ENCODE measurements at places on chromosomes 16 and 17. TPM values are rescaled to one million over a fixed set of nuclear protein-coding genes. Genes with fewer than 3 reads are reported as not detected.

GRCh38 chr16:72201387-72201786 lies 29.4 kb upstream of the PMFBP1 start:
- DNase-seq, result no peak

Gene DOC2A
- total RNA-seq, result 0.77 TPM

- DNase-seq, result no peak
These were observed 246.4 kb downstream of the XYLT1 start for GRCh38 chr16:17224350-17224749.

Gene PPY
- total RNA-seq, result not detected

Gene CENPX
- 27.2 TPM for total RNA-seq

DNA sequence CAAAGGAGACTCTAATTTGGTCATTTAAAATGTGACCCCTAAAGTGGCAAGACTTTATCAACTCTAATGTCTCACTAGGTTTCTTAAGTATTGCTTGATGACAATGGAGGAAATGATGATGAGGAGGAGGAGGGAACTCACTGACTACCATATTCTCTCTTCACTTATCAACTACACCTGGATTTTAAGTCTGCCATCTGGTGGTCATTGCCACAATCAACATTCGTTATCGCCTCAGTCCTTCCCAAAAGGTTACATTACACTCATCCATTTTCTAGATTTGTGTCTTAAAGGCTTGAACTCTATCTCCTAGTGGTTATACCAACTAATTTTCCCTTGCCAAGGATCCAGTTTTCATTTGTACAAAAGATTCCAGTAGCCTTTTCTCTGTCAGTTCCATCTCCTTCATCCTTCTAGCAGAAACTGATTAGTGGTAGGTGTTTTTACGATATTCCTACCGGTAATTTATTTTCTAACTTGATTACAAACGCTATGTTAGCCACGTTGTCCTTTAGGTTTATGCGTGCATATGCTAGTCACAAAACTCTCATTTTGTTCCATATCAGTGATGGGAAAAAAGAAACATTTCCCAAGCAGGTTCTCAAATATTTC lies 114.6 kb upstream of the NOG start:
- DNase-seq, result no peak

GRCh38 chr16:66152823-66153393 lies 213.6 kb upstream of the CDH5 start:
- DNase-seq, result no peak

DNA sequence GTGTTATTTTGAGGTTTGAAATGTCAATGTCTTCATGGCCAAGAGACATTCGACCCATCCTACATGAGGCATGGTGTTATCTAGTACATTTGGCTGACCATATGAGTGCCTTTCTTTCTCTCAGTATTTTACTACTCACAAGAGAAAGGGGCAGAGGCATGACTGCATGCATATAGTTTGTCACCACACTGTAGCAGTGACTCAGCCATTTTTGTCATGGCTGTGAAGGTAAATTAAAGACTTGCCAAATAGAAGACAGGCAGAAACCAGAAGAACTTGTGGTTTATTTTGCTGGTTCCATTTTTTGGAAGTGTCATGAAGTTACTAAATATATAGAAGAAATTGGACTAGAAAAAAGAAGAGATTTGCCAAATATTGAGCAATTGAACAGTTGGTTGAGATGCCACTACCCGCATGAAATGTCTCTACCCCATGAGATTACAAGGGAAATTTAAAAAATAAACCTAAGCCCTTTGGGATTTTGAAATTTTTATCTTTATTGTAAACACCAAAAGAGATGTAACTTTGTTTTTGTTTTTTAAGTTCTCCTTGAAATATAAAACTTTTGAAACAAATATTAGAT lies 170.3 kb downstream of the CHD9 start:
- no peak for DNase-seq

Gene ABI3
- total RNA-seq, result 12.5 TPM

Gene EPOP
- 3.9 TPM for total RNA-seq

Gene KRT39
- total RNA-seq, result not detected

DNA sequence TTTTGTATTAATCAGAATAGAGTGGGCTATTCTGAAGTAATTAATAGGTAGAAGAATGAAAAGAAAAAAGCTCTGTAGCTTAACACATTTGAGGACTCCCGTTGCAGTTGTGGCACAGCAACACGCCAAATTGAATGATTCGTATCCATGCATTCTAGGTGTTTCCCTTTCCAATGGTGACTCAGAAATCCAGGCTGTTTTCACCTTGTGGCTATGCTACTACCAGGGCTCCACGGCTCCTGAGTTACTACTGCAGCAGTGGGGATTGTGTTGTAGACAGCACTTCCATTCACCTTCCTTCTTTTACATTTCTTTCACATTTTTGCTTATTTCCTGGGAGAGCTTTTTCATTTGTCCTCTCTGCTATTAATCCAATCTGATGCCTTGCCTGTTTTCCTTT lies 1616.4 kb downstream of the CDH8 start:
- DNase-seq, result no peak

- DNase-seq, result no peak
These were observed 84.8 kb downstream of the CDYL2 start for GRCh38 chr16:80719573-80719972.

DNA sequence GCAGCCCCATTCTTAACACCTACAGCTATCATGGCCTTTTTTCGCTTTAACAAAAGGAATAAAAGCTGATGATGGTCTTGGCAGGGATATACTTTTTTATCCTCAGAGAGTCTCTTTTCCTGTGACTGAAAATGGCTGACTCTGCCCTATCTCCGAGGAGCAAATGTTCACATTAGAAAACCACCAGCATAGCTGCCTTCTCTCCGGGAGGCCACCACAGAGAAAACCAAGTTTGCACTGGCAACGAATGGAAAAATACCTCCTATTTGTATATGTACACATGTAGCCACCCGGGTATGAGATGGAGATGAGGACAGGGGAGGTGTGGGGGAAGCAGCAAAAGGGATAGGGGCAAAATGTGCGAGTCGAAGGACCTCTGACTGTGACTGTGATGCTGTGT lies 88.2 kb downstream of the STX8 start:
- no peak for DNase-seq

Gene DNAI2
- total RNA-seq, result not detected

Gene SLC2A4
- total RNA-seq, result 87.6 TPM

DNA sequence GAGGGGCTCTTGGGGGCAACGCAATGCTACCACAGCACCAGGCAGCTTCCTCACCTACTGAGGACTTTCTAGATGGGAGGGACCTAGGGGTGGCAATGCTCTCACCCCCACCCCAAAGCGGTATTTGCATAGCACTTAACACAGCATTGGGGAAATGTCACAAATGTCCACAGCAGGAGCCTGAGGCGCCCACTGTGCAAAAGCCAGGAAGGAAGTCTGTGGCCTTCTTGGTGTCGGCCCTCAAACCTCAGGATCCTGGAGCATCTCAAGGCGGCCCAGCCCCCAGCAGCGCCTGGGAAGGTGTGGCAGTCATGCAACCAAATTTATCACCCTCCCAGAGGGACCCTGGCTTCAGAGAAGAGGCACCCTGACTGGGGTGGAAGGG lies 45.3 kb downstream of the WNT3 start:
- DNase-seq, result no peak

DNA sequence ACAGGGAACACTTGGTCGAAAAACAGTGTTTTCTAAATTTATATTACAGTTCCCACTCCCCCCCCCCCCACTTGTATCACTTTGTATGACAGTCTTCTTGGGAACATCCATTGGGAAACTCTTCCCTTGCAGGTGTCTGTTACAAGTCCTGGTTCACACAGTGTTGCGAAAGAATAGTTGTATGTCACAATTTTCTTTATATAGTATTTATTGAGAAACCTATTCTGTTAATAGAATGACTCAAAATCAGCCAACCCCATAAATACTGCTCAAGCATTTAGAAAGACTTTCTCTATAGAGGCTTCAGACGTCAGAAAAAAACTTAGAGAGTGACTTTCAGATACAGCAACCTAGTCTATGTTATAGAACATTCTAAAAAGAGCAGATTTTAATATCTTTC lies 414.4 kb downstream of the WWOX start:
- no peak for DNase-seq

- DNase-seq, result peak; percentile 58
These were observed 694 bp downstream of the NF1 start for GRCh38 chr17:31095236-31096105.

Data from left cardiac atrium (tissue), 4 donors.